ENCODE measurements at places on chromosomes 12 and 14. TPM values are rescaled to one million over a fixed set of nuclear protein-coding genes. Genes with fewer than 3 reads are reported as not detected.

GRCh38 chr12:87687362-87687761, 341.8 kb downstream of the C12orf50 start:
- no peak for DNase-seq

- no peak for DNase-seq
Measured at GRCh38 chr12:57451233-57451778, 3.8 kb upstream of the INHBE start.

GRCh38 chr12:26471560-26471959, 276.2 kb downstream of the SSPN start:
- DNase-seq = no peak

DNA sequence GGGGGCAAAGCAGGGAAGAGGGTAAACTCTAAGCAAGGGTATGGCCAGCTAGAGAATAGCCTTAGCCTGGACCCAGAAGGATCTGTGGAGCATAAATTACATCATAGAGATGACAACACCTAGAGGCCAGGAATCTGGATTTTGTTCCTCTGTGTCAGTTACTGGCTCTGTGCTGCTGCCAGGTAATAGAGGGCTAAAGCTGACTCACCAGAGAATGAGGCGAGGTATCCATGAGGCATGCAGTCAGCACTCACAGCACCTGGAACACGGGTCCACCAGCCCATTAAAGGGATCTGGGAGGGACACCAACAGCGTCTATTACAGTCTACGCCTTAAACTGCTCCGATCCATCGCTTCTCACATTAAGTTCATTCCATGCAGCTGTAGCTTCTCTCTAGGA, 74.9 kb upstream of the CMKLR1 start:
- DNase-seq = no peak

GRCh38 chr14:25518364-25518763, 468.4 kb upstream of the STXBP6 start:
- no peak for DNase-seq

- no peak for DNase-seq
Measured at GRCh38 chr12:12481631-12482030, 81.0 kb downstream of the DUSP16 start.

GRCh38 chr14:67735336-67736147, 33.9 kb downstream of the RDH12 start:
- no peak for DNase-seq

DNA sequence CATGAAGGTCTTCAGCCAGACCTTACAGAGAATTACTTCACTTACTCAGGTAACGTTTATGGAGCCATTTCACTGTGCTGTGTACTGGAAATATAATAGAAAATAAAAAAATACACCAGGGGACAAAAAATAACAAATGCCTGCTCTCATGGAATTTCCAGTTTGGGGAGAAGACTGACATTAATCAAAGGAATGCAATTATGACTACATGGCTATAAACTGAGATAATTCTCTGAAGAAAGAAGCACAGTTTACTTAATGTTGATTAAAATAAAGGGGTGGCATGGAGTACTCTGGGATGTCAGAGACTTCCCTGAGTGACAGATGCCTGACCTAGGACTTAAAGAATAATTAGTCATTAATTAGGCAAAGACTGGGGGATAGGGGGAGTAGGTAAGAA, 59.0 kb downstream of the DENND5B start:
- no peak for DNase-seq

GRCh38 chr12:41905073-41905758, 239.5 kb downstream of the GXYLT1 start:
- no peak for DNase-seq

DNA sequence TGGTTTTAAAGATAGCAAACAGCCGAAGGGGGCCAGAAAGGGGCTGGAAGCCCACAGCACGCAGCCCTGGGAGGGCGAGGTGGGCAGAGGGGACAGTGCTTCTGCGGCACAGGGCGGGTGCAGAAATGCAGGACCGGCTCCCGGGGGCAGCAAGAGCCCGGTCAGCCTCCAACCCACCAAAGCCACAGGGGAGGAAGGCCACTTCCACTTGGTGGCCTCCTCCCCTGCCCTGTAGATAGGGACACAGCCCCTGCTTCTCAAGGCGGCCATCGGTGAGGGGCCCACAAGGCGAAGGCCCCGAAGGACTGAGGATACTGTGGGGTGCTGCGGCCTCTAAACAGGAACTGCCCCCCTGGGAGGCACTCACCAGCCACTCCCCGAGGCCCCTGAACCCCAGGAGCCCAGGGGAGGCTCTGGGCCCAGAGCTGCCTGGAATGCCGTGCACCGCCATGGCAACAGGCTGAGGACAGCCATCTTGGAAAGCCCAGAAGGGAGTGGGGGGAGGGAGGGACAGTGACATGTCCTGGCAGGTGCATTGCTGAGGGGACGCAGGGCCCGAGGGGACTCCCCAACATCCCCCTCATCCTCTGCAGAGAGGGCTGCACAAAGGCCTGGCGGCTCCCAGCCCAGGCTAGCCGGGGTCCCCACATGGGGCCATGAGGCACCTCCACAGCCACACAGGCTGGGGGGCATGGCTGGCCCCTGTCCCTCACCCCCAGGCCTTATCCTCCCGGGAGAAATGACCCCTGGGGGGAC, 114.7 kb downstream of the NCOR2 start:
- DNase-seq = no peak

DNA sequence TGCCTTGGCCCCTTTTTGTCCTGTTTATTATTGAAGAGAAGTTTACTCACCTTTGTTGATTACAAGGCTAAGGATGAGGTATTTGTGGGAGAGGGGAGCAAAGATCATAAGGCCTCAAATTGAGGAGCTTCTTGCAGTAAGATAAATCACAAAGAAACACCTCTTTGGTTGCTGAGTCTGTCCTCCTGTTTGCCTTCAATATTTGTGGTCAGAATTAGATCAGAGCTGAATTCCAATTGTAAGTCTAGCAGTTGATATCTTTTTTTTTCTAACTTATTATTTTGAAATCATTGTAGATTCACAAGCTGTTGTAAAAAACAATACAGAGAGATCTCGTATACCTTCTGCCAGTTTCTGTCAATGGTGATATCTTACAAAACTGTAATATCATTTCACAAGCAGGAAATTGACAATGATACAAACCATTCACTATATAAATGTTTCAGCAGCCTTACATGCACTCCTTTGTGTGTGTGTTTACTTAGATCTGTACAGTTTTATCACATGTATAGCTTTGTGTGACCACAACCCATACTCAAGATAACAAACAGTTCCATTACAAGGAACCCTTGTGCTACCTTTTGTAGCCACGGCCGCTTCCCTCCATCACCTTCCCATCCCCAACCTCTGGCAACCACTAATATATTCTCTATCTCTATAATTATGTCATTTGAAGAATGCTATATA, 97.4 kb downstream of the KICS2 start:
- DNase-seq = no peak

DNA sequence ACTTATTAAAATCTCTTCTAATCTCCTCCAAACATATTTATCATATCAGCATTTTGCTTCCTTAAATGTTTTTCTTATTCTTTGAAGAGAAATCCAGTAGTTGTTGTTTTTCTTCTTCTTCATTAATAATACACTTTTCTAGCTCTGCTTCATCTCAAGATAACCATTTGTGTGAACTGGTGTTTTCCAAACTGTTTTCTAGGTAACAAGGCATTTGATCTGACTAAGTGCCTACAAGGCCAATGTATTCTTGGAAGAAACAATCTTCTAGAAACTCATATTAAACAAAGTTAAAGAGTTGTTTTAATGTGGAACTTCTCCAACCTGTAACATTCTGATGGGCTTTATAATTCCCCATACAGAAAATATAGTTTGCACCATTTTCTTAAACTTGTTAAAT, 30.8 kb upstream of the IFNG start:
- no peak for DNase-seq

- peak; percentile 87 for DNase-seq
Measured at GRCh38 chr12:55736780-55737580, 5.9 kb upstream of the GDF11 start.

GRCh38 chr12:89166525-89166934, 185.8 kb downstream of the DUSP6 start:
- no peak for DNase-seq

- DNase-seq = no peak
Measured at GRCh38 chr14:41718477-41719166, 111.9 kb downstream of the LRFN5 start.

DNA sequence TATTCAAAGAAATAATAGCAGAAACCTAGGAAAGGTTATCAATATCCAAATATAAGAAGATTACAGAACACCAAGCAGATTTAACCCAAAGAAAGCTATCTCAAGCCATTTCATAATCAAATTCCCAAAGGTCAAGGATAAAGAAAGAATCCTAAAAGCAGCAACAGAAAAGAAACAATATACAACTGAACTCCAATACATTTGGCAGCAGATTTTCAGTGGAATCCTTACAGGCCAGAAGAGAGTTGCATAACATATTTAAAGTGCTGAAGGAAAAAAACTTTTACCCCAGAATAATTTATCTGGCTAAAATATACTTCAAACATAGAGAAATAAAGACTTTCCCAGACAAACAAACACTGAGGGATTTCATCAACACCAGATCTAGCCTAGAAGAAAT, 54.3 kb downstream of the DENND5B start:
- no peak for DNase-seq

- no peak for DNase-seq
Measured at GRCh38 chr12:10747730-10748129, 24.6 kb upstream of the YBX3 start.

Gene ENDOU
- 1.4 TPM for total RNA-seq
